ENCODE measurements at places on chromosomes 6 and 20.

GRCh38 chr6:169986171-169986847 lies 234.9 kb downstream of the ERMARD start:
- no peak for DNase-seq

GRCh38 chr20:50980071-50980681 lies 21.6 kb downstream of the MOCS3 start:
- no peak for DNase-seq

- no peak for DNase-seq
These were observed 10.2 kb upstream of the EEF1A2 start for GRCh38 chr20:63509088-63509564.

- no peak for DNase-seq
These were observed 233.8 kb downstream of the SYNDIG1 start for GRCh38 chr20:24703284-24703610.

- no peak for DNase-seq
These were observed 549.8 kb downstream of the PRKN start for GRCh38 chr6:162177746-162178145.

- no peak for DNase-seq
These were observed 30.5 kb downstream of the SLC22A23 start for GRCh38 chr6:3426091-3426926.

DNA sequence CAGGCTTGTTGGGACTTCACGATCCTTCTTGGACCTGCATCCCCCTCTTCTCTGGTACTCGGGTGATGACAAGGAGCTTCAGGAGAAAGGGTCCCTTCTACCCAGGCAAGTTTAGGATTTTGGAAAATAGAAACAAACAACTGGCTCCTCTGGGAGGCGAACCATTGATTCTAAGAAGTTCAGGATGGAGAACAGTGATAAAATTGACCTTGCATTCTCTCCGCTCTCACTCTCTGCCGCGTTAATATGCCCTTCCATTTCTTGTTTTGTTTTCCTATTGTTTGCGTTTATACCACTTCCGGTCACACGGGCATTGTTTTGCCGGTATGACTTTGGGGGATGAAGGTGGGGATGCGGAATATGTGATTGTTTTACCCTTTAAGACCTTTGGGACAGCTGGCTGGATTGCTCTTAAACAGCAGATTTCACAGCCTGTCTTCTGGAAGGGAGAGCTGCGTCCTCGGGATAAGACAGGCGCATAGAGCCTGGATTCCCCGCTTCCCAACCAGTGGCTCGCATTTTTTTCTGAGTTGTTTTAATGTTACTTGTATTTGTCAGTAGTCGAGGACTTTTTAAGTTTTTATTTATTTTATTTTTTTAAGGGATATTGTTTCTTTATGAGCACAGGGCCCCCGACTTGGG lies 144.3 kb upstream of the ZNF184 start:
- no peak for DNase-seq

GRCh38 chr20:6940048-6940447 lies 172.6 kb downstream of the BMP2 start:
- peak; percentile 66 for DNase-seq

DNA sequence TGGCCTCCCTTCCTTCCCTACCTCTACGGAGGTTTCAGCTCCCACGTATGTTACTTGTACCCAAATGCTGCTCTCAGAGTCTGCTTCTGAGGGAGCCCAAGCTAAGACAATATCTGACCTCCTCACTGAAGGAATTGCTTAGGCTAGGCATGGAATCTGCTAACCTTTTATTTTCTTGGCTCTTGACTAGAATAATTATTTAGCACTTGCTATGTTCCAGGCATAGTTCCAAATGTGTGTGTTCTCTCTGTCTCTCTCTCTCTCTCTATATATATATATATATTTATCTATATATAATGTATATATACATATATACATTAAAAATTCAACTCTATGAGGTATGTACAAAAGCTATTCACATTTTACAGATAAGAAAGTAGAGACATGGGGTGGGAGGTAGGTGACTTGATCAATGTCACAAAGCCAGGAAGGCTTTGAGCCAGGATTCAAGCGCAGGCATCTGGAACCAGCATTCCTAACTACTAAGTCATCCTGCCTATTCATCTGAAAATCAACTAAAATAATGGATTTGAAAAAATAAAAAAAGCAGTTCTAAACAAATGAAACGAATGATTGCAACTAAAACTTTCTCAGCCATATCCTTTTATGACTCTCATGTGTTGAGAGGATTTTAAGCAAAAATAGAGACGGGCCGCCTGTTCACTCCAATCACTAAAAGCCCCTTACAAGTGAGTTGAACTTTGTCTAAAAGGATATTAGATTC lies 189.7 kb upstream of the JAG1 start:
- no peak for DNase-seq

DNA sequence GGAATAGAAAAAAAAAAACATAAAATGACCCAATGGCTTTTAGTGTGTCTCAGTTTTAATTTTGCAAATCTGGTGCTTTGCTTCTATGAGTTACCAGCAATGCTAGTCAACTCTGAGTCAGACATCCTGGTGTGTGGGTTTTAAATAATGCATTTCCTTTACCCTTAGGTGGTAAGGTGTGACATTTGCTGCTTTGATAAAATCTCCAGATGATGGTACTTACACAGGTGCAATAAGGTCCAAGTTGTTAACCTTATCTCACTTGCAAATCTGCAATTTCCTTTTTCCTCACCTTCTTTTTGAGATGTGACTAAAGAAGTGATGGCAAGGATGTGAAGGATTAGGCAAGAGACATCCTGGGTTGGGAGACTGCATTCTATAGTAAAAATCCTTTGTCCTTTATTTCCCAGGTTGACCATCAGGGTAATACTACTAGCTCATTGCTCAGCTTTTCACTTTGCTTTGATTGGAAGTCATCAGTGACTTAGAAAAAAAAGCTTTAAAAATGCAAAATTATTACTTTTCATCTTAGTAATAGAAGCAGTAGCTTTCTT lies 818.5 kb upstream of the FLRT3 start:
- no peak for DNase-seq

- no peak for DNase-seq
These were observed 9.1 kb downstream of the FAM83D start for GRCh38 chr20:38935285-38935684.

DNA sequence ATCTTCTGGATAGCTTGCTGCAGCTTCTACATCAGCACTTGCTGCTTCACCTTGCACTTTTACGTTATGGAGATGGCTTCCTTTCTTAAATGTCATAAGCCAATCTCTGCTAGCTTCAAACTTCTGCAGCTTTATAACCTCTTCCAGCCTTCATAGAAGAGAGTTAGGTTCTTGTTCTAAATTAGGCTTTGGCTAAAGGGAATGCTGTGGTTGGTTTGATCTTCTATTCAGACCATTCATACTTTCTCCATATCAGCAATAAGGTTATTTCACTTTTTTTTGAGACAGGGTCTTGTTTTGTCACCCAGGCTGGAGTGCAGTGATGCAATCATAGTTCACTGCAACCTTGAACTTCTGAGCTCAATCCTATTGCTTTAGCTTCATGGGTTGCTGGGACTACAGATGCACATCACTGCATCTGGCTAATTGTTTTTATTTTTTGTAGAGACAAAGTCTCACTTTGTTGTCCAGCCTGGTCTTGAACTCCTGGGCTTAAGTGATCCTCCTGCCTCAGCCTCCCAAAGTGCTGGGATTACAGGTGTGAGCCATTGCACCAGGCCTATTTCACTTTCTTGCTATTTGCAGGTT lies 12.2 kb upstream of the CST3 start:
- no peak for DNase-seq

- no peak for DNase-seq
These were observed 24.9 kb upstream of the PLN start for GRCh38 chr6:118523216-118523615.

- DNase-seq: no peak
These were observed 22.6 kb downstream of the CST4 start for GRCh38 chr20:23666189-23666588.

DNA sequence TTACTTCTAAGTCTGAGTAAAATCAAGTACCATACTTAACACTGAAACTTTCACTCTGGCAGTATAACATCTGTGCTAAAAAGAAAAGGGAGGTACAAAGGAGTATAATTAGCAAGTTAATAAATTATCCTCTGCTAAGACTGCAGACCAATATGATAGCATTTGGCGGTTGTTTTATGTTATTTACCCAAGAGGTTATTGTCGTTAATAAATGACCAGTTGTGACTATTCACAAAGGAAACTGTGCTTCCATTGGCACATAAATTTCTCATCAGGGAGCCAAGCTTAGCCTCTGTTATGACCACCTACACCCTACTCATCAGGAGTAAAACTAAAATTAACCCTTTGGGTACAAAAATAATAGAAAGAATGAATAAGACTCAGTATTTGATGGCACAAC lies 86.5 kb downstream of the CRYBG1 start:
- DNase-seq: no peak

- DNase-seq: no peak
These were observed 66.6 kb downstream of the NHLRC1 start for GRCh38 chr6:18055714-18056382.

All from H1 (cell line).